Activated CD4-positive, alpha-beta T cell treated with anti-CD3 and anti-CD28 coated beads, Interleukin-2, Interleukin-4, amounts not matched to agents 100 ng/mL and 50 ng/mL, durations not matched to agents 16 hours and 8 hours (primary cell): ENCODE measurements at places on chromosomes 6 and 20.

DNA sequence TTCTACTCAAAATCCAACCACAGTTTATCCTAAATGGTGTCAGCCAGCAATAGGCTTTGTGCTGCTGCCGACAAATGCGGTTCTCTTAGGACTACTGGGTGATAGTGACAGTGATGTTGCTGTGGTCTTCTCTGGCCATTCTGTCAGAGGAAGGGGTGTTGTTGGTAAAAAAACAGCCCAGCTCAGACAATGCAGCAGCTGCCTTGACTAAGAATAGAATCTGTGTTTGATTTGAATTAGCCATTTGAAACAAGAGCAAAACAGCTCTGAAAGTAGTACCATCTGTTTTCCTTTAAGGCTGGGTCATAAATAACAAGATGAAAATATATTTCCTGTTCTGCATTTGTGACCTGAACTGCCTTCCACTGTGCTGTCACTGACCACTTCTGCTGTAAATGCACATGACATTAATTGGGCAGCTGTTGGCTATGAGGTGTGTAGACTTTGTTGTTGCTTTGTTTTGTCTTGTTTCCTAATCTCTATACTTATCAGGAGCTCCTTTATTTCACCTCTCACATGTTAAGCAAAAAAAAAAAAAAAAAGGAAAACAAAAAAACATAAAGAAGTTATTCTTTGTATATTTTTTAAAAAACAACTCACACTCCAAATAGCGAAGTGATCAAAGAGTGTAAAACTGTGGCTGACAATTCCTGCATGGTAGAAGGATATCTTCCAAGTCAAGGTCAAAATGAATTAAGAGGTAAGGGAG is 497.8 kb upstream of the ARID1B start:
- no peak for DNase-seq

DNA sequence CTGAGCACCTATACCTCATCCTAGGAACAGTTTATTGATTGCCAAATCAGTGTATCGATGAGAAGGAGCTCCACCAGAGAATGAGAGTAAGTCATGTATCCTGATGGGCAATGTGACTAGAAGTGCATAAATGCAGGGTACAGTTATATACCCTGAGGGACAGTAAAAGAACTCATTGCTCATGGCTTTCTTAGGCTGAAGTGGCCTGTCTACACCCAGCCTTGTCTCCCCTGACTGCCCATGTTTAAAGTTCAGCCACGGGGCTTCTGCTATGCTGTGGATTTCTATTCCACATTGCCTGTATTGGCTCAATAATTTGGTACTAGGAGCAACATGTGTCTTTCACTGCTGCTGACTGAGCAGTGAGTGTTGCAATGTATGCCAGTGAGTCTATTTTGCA is 400.4 kb upstream of the IMPG1 start:
- no peak for DNase-seq

GRCh38 chr6:167404385-167405049 is 79.6 kb downstream of the TTLL2 start:
- DNase-seq: no peak

GRCh38 chr20:3686867-3687321 is 5.1 kb upstream of the ADAM33 start:
- DNase-seq: no peak

- no peak for DNase-seq
Observed at GRCh38 chr20:51959066-51959542, 156.8 kb upstream of the SALL4 start.

- DNase-seq: no peak
Observed at GRCh38 chr6:34273242-34273805, 24.5 kb upstream of the SMIM29 start.
